ENCODE measurements at places on chromosomes 1 and 21.

GRCh38 chr1:180031664-180032063 lies 77.1 kb downstream of the CEP350 start:
- no peak for DNase-seq

DNA sequence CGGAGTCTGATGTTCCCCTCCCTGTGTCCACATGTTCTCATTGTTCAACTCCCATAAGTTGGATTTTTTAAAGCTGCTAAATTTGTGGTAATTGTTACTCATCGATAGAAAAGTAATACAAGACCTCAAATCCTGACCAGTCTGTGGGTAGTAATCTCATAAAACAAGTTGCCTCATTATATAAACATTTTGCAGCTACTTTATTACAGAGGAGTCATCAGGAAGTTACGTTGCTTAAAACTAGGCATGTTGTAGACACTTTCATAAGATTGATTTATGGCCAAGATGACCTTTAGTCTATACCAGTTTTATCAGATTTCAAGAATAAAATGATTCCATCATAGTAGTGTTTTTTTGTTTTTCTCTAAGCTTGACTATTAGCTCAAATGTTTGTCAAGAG lies 208.8 kb downstream of the GIPC2 start:
- DNase-seq = no peak

GRCh38 chr1:175218786-175219434 lies 26.3 kb upstream of the KIAA0040 start:
- no peak for DNase-seq

DNA sequence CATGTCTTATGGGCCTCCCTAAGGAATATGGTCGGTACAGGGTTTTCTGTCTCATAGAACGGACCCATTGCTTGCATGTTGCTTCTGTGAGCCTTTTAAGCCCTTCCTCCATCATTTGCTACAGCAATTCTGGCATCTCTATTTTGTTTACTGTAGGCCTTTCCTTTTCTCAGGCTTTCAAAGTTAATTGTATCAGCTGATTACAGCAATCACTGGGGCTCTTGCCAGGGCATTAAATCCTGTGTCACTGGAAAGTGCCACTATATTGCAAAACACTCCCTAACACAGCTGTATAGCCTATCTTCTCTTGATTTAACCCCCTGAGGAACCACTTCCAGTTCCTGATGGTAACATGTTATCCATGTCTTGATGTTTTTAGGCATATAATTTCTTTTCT lies 156.5 kb downstream of the PDE4B start:
- no peak for DNase-seq

- no peak for DNase-seq
Measured at GRCh38 chr1:150173141-150173585, 23.4 kb downstream of the PLEKHO1 start.

GRCh38 chr1:64525116-64525686 lies 55.3 kb downstream of the CACHD1 start:
- no peak for DNase-seq

DNA sequence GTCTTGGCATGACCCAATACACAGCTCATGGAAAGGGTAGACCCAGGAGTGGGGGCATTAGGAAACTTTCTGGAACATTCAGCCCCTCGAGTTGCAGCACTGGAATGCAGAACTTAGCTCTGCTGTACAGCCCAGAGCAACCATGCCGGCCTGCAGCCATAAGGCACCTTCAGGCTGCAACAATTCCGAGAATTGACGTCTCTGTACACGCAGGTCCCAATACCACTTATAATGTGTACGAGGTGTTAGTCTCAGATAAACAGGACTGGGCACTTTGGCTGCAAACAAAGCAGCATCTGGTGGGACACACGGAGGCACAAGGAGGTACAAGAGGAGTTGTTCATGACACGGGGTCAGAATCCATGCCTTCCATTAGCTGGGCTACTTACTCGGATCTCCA lies 7.9 kb downstream of the CBR1 start:
- DNase-seq = no peak

Data from GM19239 (cell line).